ENCODE measurements at places on chromosomes 2 and 18. TPM values are rescaled to one million over a fixed set of nuclear protein-coding genes. Genes with fewer than 3 reads are reported as not detected.

DNA sequence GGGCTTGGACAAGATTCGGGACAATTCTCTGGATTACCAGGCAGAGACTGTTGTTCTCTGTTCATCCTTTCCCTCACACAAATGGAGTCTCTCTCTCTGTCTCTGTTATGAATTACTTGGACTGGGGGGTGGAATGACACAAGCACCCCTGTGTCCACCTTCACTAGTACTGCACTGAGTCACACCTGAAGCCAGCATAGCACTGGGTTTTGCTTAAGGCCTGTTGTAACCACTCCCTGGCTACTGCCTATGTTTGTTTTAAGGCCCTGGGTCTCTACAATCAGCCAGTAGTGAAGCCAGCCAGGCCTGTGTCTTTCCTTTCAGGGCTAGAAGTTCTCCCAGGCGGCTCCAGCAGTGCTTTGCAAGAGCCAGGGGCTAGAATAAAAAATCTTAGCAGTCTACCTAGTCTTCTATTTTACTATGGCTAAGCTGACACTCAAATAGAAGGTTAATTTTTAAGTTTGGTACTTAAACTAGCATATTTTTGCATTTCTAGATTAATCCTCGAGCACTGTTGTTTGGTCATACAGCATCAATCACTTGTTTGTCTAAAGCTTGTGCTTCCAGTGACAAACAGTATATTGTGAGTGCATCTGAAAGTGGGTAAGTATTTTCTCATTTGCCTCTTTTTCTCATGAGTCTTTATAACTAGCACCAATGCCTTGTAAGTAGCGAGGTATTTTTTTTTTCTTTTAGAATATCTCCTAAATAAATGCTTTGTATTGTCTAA is 27.8 kb downstream of the WDR7 start:
- no peaks in the 10 kb centered on the region for H3K4me1 ChIP-seq
- DNase-seq: no peak
- no peak overlapping the region for H3K4me3 ChIP-seq
- H3K27ac ChIP-seq: no peak overlapping the region
- H3K36me3 ChIP-seq: no peaks in the 10 kb centered on the region

DNA sequence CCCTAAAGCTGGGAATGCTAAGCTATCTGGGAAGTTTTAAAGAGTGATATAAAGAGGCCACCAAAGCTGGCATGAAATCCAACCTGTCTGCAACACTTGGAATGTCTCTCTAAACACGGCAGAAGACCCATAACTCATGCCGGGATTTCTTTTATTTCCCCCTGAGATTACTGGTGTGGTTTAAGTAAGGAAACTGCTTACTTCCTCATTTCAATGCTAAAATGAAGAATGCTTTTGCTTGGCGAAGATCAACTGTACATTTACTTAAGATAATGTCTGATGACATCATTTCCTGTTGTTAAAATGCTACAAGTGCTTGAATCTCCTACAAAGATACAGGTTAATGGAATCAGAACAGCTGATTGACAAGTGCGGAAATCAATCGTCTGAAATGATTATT is 353.8 kb upstream of the SALL3 start:
- no peak overlapping the region for H3K4me3 ChIP-seq
- no peak for DNase-seq
- no peak overlapping the region for H3K27ac ChIP-seq
- H3K4me1 ChIP-seq: no peaks in the 10 kb centered on the region
- no peaks in the 10 kb centered on the region for H3K36me3 ChIP-seq

DNA sequence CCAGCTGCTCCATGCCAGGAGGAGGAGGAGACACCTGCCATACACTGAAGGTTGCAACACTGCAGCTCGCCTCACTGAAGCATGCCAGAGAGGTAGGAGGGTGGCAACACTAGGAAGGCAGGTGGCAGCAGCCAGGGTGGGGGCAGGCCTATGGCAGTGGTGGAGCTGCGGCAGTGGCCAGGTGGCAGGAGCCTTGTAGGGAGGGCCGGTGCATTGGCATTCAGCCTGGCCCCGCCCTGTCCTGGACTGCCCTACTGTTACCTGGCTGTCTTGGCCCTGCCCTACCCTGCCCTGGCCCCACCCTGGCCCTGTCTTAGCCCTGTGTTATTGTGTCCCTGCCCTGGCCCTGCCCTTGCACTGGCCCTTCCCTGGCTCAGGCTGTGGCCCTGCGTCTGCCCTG is 7.4 kb upstream of the ANKRD62 start:
- no peaks in the 10 kb centered on the region for H3K36me3 ChIP-seq
- H3K27ac ChIP-seq: no peak overlapping the region
- DNase-seq: no peak
- H3K4me1 ChIP-seq: no peaks in the 10 kb centered on the region
- no peak overlapping the region for H3K4me3 ChIP-seq

- H3K4me3 ChIP-seq: no peak overlapping the region
- H3K27ac ChIP-seq: no peak overlapping the region
- DNase-seq: no peak
- H3K27me3 ChIP-seq: no peaks in the 10 kb centered on the region
- peaks cover 18% of the 10 kb centered on the region for H3K36me3 ChIP-seq
- H3K4me1 ChIP-seq: peaks cover 42% of the 10 kb centered on the region
These were observed 93.9 kb downstream of the ACVR1 start for GRCh38 chr2:157782057-157782845.

GRCh38 chr2:101698014-101698843 is 722 bp downstream of the MAP4K4 start:
- no peaks in the 10 kb centered on the region for H3K4me1 ChIP-seq
- H3K27me3 ChIP-seq: no peaks in the 10 kb centered on the region
- peak; percentile 50 for DNase-seq
- peak overlapping the region; percentile 69 for H3K4me3 ChIP-seq
- H3K36me3 ChIP-seq: no peaks in the 10 kb centered on the region
- peak overlapping the region; percentile 92 for H3K27ac ChIP-seq

- no peaks in the 10 kb centered on the region for H3K36me3 ChIP-seq
- H3K27me3 ChIP-seq: no peaks in the 10 kb centered on the region
- DNase-seq: no peak
- H3K27ac ChIP-seq: no peak overlapping the region
- no peaks in the 10 kb centered on the region for H3K4me1 ChIP-seq
These were observed 91.7 kb upstream of the MCFD2 start for GRCh38 chr2:47007223-47007825.

DNA sequence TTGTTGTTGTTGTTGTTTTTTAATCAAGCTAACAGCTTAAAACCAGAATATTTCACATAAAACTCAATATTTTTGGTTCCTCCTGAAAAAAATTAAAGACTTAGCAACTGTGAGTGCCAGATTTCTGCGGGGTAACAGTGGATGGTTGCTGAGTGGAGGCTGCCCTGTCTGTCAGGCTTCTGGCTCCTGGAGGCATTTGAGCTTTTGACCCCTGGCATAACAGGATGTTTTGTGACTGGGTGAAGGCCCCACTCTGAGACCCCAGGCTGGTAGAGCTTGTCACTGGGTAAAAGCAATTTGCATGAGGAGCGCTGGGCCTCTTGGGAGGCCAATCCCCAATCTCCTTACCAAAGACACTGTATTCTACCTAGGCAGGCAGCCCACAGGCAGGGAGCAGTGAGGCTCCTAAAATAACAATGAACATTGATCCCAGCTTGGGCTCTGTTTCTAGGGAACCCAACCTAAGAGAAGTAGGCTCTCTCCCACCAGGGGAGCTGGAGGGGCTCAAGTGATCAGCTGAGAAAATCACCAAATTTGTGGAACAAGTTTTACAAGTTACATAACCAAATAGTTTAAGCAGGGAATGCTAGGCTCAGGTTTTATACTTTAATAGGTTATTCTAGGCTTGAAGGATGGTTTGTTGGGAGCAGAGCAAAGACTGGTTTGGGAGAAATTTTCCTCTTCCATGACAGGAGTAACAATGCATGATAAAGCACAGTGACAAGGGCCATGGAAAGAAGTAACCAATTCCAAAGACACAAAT is 5.9 kb upstream of the SPRED2 start:
- H3K27ac ChIP-seq: no peak overlapping the region
- H3K4me3 ChIP-seq: no peak overlapping the region
- H3K27me3 ChIP-seq: no peaks in the 10 kb centered on the region
- peaks cover 14% of the 10 kb centered on the region for H3K4me1 ChIP-seq
- no peak for DNase-seq
- H3K36me3 ChIP-seq: no peaks in the 10 kb centered on the region

- H3K36me3 ChIP-seq: no peaks in the 10 kb centered on the region
- H3K27ac ChIP-seq: no peak overlapping the region
- no peaks in the 10 kb centered on the region for H3K27me3 ChIP-seq
- H3K4me3 ChIP-seq: no peak overlapping the region
- DNase-seq: no peak
These were observed 22.2 kb upstream of the RAPGEF4 start for GRCh38 chr2:172713365-172713875.

GRCh38 chr2:21067859-21068537 is 24.1 kb upstream of the APOB start:
- no peaks in the 10 kb centered on the region for H3K36me3 ChIP-seq
- H3K27ac ChIP-seq: no peak overlapping the region
- H3K27me3 ChIP-seq: no peaks in the 10 kb centered on the region
- no peak overlapping the region for H3K4me3 ChIP-seq
- DNase-seq: no peak

DNA sequence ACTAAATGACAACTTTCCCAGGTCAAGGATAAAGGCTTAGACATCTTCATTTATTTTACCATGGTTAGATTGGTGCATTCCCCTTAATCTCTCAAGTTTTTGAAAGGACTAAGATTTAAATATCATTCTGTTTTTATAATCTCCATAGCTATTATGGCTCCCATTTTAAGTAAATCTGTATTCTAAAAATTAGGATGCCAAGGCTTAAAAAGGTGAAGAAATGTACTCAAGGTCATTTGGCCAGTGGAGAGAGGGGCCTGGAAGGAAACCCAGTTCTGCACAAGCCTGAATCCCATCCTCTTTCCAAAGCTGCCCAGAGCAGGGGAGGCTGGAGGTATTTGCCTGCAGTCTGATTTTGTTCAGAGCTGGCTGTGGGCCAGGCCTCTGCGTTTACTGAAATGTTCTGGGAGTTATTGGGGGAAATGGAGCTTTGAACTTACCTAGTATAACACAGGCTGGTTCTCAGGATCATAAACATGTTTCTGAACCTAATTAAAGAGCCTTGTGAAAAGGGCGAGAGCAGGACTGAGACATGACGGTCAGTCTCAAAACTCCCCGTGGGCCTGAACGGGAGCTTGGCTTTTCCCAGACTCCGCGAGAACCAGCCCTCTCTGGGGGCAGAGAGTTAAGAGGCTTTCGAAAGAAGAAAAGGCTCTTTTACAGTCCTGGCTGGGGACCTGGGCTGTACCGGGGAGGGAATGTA is 85.6 kb downstream of the DDX1 start:
- no peaks in the 10 kb centered on the region for H3K27me3 ChIP-seq
- H3K36me3 ChIP-seq: no peaks in the 10 kb centered on the region
- H3K4me1 ChIP-seq: peaks cover 9% of the 10 kb centered on the region
- DNase-seq: no peak

- no peaks in the 10 kb centered on the region for H3K36me3 ChIP-seq
- no peak overlapping the region for H3K27ac ChIP-seq
- H3K27me3 ChIP-seq: no peaks in the 10 kb centered on the region
- DNase-seq: no peak
- no peaks in the 10 kb centered on the region for H3K4me1 ChIP-seq
These were observed 483.1 kb upstream of the CHST9 start for GRCh38 chr18:27668158-27668557.

GRCh38 chr2:54613386-54613785 is 110.1 kb upstream of the EML6 start:
- no peak for DNase-seq
- peaks cover 26% of the 10 kb centered on the region for H3K36me3 ChIP-seq
- peaks cover 63% of the 10 kb centered on the region for H3K4me1 ChIP-seq
- no peak overlapping the region for H3K4me3 ChIP-seq
- H3K27ac ChIP-seq: peak overlapping the region; percentile 5

Gene GPR35
- 2.4 TPM for total RNA-seq

Gene FBXO41
- total RNA-seq: 0.50 TPM

Gene KIDINS220
- total RNA-seq: 50.1 TPM

Gene POTEJ
- total RNA-seq: not detected

Gene PDE1A
- 5.2 TPM for total RNA-seq
